ENCODE measurements at places on chromosomes 11 and 22.

DNA sequence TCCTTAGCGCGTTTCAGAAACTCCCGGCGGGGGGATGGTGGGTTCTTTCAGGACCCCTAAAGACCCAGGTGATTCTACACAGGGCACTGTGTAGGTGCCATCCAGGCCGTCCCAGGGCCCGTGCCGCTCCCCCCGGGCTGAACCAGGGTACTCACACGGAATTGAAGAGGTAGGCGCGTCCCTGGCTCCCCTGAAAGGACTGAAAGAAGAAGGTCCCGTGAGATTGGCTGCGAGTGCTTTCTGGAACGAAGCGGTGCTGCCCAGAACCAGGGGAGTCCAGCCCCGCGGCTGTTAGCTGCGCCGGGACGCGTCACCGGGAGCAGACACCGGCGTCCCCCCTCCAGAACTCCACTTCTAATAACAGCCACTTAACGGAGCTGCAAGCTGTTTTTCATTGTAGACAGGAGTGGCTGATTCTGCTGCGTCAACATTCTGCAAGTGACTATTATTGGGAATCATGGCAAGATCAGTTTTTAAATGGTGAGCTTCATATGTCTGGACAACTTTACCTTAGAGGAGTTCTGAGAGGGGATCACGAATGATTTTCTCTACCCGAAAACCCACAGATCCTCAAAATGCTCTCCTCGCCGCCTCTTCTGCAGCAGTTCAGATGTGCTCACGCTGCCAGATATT lies 31.8 kb downstream of the YPEL1 start:
- no peak for DNase-seq

GRCh38 chr22:40022536-40023240 lies 27.9 kb downstream of the FAM83F start:
- no peak for DNase-seq

DNA sequence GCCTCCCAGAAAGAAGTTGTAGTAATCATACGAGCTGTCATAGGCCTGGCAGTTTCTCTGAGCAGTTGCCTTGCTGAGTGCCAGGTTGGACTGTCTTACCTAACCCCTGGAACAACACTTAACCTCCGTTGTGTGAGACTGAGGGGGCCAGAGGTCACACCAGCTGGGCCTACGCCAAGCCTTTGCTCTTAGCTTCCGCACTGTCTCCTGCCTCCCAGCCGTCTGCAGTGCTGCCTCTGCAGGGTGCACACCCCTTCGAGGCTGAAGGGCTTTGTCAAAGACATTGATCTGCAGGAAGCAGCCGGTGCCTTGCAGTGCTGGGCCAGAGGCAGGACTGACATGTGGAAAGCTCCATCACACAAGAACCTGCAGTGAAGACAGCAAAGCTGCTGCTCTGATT lies 16.7 kb downstream of the TAB1 start:
- no peak for DNase-seq

- DNase-seq: no peak
These were observed 53.0 kb upstream of the RDX start for GRCh38 chr11:110349138-110349996.

- no peak for DNase-seq
These were observed 20.2 kb upstream of the CALCB start for GRCh38 chr11:15053191-15053685.

GRCh38 chr11:121250843-121251242 lies 41.7 kb upstream of the SC5D start:
- no peak for DNase-seq

GRCh38 chr11:113487622-113488021 lies 12.4 kb upstream of the DRD2 start:
- no peak for DNase-seq

- no peak for DNase-seq
These were observed 53.5 kb downstream of the IGLL5 start for GRCh38 chr22:22940961-22941605.

DNA sequence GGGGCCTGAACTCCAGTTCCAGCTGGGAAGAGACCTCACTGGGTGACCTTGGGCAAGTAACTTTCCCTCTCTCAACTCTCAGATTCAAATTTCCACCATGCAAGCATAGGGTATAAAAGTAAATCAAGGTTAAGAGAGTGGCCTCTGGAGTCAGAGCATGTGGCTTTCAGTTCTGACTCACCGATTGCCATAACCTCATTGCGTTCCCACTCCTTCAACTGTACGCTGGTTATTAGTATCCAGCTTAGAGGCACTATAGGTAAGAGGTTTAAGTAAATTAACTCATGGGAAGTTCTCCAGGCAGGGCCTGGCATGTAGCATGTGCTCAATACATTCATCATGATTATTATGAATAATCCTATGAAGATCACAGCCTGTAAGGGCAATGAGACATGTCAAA lies 88.3 kb downstream of the FBXO7 start:
- no peak for DNase-seq

- no peak for DNase-seq
These were observed 158.3 kb upstream of the SNX19 start for GRCh38 chr11:131074573-131074972.

- peak; percentile 78 for DNase-seq
These were observed 8.1 kb downstream of the WNT7B start for GRCh38 chr22:45968751-45969413.

Measured in HTR-8/SVneo (cell line).